ENCODE measurements at places on chromosomes 7 and 10.

DNA sequence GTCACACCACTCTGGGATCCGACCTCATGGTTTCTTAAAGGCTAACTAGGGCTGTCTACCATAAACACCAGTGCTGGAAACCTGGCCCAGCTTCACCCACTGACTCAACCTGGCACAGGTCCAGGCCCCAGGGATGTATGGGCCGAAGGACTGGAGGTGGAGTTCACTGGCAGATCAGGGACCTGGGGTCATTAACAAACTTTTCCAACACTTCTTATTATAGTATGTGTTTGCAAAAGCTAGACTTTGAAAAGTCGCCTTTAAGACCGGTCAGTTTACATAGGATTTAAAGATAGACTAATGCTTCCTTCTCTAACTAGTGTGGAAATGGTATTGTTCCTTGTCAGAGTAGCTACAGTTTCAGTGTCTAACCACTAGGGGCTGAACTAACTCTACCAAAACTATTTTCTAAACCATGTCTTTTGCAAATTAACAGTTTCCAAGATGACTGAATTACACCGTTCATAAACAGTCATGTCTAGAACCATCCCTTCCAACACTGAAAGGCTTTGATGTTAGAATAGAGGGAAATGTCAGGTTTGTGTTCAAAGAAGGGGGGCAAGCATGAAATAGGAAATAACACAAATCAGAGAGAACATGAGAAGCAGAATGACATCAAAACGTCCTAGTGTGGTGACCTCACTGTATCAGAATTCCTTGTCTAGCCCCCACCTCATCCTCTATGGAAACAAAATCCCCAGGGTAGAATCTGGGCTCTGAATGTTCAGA, 29.7 kb downstream of the STN1 start:
- ATAC-seq: peak; percentile 70

GRCh38 chr10:118977022-118977599, 52.4 kb upstream of the NANOS1 start:
- no peak for ATAC-seq

DNA sequence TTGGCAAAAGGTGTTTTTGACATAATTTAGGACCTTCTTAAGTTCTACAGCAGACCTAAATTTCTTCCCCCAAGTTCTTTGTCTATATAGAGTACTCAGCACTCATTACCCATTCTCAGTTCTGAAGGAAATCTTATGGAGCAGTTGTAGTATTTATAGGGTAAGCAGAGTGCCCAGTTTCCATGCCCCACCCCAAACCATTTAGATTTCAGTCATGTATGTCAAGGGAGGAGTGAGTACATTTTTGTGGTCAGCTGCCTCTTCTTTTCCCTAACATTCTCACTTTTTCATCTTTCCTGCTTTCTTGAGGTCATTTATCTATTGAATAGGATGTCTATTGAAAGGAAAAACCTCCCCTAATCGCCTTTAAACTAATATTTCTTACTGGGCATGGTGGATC, 83.3 kb downstream of the KAT6B start:
- ATAC-seq: no peak

DNA sequence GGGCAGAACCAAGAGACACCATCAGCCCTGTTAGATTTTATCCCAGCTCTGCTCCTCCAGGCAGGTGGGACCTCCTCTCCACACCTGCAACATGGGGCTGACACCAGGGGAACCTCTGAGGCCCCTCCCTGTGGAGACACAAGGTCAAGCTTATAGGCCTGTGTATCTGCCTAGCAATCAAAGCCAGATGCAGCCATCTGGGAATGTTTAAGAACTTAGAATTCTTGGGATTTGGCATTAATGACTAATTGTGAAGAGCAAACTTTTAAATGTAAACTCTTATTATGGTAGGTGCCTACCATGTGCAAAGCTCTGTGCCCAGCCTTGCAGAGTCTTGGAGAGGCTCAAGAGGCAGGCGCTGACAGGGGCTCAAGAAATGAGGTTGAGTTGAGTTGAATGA, 52.1 kb downstream of the TBATA start:
- ATAC-seq: no peak

- no peak for ATAC-seq
Measured at GRCh38 chr10:132710746-132711612, 75.0 kb downstream of the NKX6-2 start.

DNA sequence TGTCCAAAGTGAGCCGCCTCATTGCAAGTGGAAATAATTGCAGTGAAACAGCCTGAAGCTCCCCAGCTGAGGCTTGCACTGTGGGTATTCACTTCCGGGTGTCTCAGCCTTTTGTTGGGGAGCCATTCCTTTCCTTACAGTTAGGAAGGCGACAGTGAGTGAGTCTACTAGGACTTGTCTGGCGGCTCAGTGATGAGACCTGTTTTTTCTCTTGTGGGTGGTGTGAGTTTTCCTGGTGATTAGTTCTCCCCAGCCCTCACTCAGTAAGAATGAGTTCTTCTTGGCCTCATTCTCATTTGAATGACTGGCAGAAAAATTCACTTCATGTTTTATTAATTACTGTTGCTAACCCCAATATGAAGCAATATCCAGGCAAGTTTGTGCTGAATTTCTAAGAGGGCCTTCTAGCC, 2.6 kb downstream of the PGAM1 start:
- no peak for ATAC-seq

DNA sequence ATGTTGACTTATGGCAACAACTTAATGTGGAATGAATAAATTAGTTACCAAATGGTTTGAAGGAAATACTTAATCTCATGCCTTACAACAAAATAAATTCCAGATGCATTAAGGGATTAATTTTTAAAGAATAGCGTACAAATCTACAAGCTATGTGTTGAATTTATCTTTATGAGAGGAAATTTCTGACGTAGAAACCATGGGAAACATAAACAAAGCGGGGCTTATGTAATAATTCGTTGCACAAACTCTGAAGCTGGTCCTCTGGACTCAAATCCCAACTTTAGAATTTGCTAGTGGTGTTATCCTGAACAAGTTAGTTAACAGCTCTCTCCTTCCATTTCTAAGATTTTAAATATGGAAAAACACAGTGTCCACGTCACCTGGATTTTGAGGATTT, 137.4 kb upstream of the CALCR start:
- ATAC-seq: no peak

DNA sequence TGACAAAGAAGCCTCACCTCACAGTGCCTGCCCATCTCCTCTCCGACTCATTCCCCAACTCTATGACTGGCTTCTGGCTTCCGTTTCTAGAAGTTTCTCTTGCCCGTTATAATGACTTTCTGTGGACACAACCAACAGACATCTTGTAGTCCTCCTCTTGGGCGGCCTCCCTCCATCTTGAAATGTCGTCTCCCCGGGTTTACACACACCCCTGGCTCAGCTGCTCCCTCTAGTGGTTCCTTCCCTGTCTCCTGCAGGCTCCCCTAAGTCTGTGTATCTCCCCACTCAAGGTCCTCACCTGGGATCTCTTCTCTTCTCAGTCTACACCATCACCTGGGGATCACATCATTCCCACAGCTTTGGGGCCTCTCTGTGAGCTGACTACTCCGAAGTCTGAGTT, 123.4 kb upstream of the NEBL start:
- ATAC-seq: peak; percentile 20

DNA sequence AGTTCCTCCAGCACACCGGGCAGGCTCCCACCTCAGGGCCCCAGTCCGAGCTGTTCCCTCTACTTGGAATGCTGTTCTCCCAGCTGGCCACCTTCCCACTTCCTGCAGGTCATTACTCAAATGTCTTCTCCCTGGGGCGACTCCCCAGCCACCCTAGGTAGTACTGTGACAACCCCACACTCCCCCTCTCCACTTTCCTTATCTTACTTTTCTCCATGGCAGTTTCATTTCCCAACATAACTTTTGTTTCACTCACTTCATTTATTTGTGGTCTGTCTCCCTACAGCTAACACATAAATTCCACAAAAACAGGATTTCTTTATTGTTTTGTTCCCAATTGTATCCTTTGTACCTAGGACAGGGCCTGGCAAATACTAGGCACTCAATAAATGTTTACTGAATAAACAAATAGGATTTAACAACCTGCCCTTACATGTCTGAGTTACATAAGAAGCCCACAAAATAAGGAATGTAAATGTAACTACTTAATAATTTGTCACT, 76.5 kb downstream of the JAZF1 start:
- ATAC-seq: no peak

- ATAC-seq: no peak
Measured at GRCh38 chr10:89369156-89370105, 8.4 kb upstream of the IFIT1B start.

DNA sequence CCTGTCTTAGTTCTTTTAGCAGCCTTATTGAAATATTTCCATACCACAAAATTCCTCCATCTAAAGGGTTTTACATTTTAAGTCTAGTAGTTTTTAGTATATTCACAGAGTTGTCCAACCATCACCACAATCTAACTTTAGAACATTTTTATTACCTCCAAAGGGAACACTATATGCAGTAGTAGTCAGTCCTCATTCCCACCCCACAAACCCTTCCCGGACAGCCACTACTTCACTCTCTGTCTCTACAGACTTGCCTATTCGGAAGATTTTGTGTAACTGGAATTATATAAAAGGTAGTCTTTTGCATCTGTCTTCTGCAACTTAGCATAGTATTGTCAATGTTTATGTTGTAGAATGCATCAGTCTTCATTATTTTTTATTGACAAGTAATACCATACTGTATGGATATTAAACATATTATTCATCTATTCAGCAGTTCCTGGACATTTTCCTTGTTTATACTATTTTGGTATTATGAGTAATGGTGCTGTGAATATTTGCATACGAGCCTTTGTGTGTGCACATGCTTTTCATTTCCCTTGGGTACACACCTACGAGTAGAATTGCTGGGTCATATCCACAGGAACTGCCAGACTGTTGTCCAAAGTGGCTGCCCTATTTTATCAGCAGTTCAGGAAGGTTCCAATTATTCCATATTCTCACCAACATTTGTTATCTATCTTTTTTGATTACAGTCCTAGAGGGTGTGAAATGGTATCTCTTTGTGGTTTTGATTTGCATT, 60.9 kb upstream of the LANCL2 start:
- no peak for ATAC-seq

DNA sequence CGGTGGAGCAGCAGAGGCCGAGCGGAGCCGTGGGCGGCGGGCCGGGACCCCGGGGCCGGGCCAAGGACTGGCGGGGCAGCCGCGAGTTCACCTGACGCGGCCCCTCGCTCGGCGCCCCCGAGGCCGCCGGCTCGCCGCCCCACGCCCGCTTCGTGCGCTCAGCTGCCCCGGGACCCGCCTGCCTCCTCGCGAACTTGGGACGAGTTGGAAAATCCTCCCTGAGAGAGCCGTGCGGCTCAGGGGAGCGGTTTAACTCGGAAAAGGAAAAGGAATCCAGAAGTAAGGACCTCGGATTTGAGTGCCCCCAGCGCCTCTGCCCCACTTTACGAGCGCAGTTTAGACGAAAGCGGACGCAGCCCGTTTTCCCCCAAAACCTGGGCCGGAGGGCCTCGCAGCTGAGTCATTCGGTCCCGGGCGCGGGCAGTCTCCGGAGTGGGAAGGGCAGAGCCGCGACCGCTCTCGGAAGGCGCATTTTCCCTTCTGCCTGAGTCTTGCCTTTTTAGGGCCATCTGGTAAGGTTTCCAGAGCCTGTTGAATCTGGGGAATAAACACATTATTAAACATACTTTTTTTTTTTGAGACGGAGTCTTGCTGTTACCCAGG, 744 bp downstream of the CREM start:
- peak; percentile 4 for ATAC-seq

DNA sequence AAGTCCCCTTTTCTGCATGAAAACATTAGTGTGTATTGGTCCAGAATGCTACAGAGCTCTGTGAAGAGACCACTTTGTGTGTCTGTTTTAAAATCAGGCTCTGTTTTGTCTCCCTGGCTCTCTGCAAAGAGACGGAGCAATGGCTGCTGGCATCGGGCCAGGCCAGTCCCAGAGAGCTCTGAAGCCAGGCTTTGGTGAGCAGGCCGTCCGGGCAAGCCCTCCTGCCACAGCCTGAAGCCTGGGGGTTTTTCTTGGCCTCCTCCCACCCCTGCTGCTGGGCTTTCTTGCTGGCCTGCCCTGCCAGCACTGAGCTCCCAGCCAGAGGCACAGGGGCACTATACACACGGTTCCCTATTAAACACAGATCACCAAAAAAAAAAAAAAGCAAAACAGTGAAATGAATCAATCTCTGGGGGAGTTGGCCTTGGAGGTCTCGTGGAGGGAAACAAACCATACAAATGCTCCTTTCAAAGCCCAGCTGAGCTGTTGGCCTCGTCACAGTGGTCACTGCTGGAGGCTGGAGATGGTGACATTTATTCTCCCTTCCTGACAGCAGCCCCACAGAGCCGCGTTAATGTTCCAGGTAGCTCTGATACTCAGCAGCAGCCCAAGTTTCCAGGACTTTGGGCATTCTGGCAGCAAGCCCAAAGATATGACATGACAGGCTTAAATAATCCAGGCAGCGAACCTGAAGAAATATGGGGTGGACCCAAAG, 237.2 kb downstream of the TCF7L2 start:
- ATAC-seq: no peak

DNA sequence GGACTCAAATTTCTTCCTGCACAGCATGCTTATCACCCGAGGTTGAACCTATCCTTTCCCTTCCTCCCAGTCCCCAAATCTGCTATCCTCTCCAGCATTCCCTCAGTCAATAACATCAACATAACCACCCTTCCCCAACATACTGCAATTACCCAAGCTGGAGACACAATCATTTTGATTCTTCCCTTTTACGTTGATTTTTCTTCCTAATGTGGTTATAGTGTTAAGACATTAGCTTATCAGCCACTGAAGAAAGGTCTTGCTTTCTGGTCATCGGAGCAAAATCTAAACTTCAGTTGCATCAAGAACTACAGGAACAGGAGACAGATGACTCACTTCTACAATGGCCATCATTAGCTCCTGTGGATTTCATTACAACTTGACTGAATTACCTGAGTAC, 3.5 kb upstream of the HBP1 start:
- no peak for ATAC-seq

- ATAC-seq: peak; percentile 15
Measured at GRCh38 chr10:14556285-14556956, 218.3 kb downstream of the FAM107B start.

- peak; percentile 65 for ATAC-seq
Measured at GRCh38 chr7:148697256-148698006, 1.3 kb upstream of the CUL1 start.
